Naive thymus-derived CD4-positive, alpha-beta T cell (primary cell): ENCODE measurements at places on chromosomes 2 and 18. TPM values are rescaled to one million over a fixed set of nuclear protein-coding genes. Genes with fewer than 3 reads are reported as not detected.

LOXL3 gene
- 0.50 TPM for total RNA-seq

LIPG gene
- total RNA-seq: not detected

FOXI3 gene
- not detected for total RNA-seq

DLX1 gene
- not detected for total RNA-seq

UGT1A10 gene
- not detected for total RNA-seq

CREG2 gene
- total RNA-seq: not detected

RNU2-63P gene
- not detected for total RNA-seq

DNA sequence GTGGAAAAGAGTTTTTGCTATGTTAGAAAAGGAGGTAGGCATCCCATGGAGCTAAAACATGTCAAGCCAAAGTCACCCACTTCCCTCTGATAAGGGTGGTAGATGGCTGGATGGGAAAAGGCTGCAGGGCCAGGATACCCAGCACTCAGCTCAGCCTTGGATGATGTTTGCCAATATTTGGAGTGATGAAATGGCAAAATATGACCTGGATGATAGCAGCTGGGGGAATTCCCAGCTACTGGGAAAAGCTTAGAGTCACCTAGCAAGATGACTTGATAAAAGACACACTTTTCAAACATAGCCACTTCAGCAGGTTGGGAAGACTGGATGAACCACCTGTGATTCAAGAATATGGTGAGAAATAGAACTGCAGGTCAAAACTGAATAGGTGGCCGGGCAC, 10.1 kb downstream of the RFX8 start:
- H3K27ac ChIP-seq: no peak overlapping the region
- H3K36me3 ChIP-seq: no peaks in the 10 kb centered on the region
- no peaks in the 10 kb centered on the region for H3K4me1 ChIP-seq

DNA sequence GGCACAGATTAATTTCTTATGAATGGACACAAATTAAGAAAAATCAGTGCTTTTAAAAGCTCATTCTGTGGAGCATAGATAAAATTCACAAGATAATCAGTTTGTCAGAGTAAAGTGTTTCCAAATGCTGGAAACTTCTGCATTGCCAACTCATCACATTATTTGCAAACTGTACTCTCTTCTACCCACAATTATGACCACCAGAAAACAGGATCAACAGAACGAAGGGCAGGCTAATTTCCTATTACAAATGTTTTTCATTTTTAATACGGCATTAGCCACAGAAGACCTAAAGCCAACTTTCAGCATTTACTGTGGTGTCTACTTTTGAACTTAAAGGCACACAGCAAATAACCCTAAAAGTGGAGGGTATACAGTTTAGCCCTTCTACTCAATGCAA, 6.0 kb downstream of the IRS1 start:
- DNase-seq: no peak
- peaks cover 12% of the 10 kb centered on the region for H3K4me1 ChIP-seq
- no peak overlapping the region for H3K4me3 ChIP-seq
- H3K27ac ChIP-seq: no peak overlapping the region
- peaks cover 1% of the 10 kb centered on the region for H3K36me3 ChIP-seq
- H3K27me3 ChIP-seq: no peaks in the 10 kb centered on the region

DNA sequence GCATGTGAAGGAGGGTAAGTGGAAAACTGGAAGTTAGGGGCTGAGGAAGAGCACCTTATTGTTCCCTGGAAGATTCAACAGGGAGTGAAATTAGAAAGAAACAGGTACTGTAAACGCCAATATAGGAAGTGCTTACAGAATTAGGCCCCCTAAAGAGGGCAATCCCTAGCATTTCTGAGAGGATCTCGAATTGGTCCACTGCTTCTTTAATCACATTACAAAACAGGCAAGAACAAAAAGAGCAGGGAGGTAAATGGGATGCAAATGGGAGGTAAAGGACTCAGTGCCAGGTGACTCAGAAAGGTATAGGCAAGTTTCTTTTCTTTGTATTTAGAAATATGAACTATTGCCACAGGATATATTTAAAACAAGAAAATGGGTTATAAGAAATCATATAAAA, 116.4 kb upstream of the FANCL start:
- H3K27me3 ChIP-seq: no peaks in the 10 kb centered on the region
- H3K27ac ChIP-seq: no peak overlapping the region
- no peak overlapping the region for H3K4me3 ChIP-seq
- no peaks in the 10 kb centered on the region for H3K36me3 ChIP-seq

- H3K36me3 ChIP-seq: no peaks in the 10 kb centered on the region
- H3K27me3 ChIP-seq: no peaks in the 10 kb centered on the region
- H3K4me1 ChIP-seq: no peaks in the 10 kb centered on the region
- DNase-seq: no peak
- no peak overlapping the region for H3K27ac ChIP-seq
These were observed 273.7 kb downstream of the NOL4 start for GRCh38 chr18:33951031-33951430.

DNA sequence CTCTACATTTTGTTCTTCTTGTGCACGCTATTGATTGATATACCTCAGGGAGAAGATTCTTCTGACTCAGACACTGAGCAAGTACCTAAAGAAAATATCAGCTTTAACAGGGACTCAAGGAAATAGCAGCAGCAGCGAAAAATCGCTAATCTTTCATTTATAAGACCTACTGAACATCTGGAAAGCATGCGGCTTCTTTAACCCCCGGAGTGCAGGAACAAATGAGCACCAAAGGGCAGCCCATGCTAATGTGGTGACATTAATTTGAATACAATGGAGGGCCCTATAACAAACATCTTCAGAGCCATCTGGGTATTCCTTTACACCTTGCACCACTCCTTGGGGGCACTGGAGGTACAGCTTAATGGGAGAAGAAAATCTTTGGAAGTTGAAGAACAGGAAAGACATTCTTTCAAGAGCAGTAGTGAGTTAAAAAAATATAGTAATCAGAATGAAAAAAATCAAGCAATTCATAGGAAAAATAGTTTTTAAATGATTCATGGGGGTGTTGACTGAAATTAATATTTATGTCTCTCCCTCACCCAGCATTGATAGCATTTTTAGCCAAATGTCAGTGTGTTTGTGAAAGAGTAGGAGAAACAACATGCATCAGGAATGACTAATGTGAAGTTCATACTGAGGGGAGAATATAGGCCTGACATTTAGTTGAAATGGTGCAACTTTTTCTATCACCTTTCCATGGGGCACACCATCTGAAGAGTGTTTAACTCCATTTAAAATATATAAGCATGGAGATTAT, 281.7 kb downstream of the HRH4 start:
- H3K4me3 ChIP-seq: no peak overlapping the region
- H3K4me1 ChIP-seq: no peaks in the 10 kb centered on the region
- H3K36me3 ChIP-seq: no peaks in the 10 kb centered on the region
- H3K27ac ChIP-seq: no peak overlapping the region
- no peaks in the 10 kb centered on the region for H3K27me3 ChIP-seq

DNA sequence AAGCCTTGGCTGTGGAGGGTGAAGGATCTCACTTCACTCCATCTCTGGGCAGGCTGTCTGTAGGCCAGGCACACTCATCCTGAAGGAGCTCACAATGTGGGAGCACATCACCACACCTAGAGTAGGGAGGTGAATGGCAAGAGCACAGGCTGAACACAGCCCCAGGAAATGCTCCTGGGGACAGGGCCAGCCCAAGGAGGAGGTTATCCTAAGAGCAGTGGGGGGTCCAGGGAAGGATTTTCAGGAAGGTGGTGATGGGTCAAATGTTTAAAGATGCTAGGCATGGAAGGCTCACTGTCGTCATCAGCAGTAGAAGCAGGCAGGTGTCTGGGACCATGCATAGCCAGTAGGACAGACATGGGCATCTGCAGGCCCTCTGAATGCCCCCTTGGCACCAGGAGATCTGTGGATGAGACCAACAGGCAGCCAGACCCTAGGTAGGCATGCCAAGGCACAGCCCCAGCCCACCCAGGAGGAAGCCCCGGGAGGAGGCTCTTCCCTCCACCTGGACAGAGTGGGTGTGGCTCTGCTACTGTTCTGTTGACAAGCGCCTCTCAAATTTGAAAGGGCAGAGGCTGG, 91.7 kb upstream of the RAB6C start:
- H3K27me3 ChIP-seq: no peaks in the 10 kb centered on the region
- H3K27ac ChIP-seq: no peak overlapping the region
- H3K36me3 ChIP-seq: no peaks in the 10 kb centered on the region
